ENCODE measurements at places on chromosomes 1 and 21.
A peak's percentile ranks its signal among the peaks of the same experiment; 100 is the strongest.

GRCh38 chr1:201295346-201295745, 12.0 kb downstream of the PKP1 start:
- no peak for DNase-seq

DNA sequence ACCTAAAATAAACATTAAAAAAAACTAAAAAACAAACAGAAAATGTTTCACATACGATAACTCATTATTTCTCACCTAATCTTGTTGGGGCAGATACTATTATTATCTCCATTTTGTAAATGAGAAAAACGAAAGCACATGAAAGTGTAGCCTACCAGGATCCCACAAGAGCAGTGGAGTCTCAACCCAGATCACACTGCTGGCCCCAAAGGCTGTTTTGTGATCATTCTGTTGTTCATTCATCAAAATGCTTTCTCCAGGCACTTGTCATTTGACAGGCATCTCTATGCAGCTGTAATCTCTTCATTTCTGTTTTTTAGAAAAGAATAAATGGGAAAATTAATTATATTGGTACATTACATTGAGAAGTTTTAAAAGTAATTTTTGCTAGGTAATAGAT, 67.5 kb downstream of the AK5 start:
- DNase-seq = no peak

DNA sequence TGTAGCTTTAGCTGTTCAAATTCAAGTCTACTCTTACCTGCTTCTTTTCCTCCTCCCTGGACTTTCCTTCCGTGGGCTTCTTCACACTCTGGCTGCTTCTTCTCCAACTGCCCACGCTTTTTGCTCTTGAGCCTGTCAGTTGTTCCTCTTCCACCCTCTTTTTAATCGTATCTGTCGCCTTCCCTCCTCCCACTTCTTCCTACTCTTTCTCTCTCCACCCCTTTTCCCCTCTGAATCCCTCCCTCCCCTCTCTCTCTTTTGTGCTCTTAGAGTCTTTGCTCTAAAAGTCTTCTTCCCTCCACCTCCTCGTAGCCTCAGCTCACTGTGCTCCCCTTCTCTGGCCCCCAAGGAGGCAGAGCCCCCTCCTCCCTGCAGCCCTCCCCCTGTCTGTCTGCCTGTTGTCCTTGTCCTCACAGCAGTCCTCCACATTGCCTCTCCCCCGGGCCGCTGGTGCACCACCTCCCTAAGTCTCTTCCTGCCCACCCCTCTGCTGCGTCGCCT, 12.9 kb upstream of the GJA5 start:
- no peak for DNase-seq

- DNase-seq = no peak
Observed at GRCh38 chr1:212920246-212920645, 30.1 kb upstream of the VASH2 start.

DNA sequence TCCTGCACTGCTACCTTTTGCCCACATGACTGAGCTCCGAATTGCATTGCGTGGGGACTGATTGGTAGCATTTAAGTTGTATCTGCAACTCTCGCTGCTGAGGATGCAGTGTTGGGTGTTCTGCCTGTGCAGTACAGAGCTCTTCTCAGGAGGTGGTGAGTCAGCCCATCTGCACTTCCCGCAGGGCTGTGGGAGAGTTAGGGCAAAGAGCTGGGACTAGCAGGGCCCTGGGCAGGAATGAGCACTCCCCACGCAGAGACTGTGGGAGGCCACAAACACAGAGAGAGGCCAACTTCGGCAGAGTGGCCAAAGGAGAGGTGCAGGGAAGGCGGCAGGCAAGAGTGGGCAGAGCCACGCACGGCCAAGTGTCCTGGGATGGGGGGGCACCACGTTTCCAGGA, 244.7 kb downstream of the SIPA1L2 start:
- DNase-seq = no peak

DNA sequence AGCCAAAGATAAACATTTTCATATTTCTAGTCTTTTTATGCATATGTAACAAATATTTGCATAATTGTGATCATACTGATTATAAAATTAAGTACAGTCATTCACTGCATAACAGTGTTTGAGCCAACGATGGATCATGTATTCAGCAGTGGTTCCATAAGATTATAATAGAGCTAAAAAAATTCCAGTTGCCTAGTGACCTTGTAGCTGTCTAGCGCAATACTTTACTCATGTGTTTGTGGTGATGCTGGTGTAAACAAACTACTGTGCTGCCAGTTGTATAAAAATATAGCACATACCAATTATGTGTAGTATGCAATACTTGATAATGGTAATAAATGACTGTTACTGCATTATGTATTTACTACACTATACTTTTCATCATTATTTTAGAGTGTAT, 2.1 kb upstream of the S100A10 start:
- no peak for DNase-seq

DNA sequence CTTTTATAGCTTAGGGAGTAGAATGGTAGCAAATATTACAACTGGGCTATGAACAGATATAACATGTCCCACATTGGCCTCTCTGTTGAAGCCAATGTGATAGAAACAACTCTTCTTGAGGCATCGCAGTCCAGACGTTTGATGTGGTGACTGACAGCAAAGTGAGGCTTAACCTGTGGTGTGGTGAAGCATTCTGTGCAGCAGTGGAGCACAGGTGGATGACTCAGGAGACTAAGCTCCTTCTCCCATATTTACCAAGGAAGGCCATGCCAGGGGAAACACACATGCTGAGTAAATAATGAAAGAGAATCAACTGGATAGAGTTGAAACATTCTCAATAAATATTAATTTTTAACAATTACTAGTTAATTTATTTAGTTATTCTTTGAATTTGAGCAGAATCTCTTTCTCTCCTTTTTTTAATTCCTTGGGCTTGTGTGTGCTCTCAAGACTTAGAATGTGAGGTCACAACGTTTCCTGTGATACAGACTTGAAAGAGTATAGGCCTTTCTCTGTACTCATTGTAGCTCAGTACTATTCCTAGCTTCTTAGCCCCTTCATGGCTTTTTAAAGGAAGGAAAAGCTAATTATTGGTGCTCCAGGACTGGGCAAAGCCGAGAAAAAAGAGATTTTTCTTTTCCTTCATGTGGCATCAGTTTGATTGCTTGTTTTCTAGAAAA, 17.6 kb downstream of the CRB1 start:
- no peak for DNase-seq

DNA sequence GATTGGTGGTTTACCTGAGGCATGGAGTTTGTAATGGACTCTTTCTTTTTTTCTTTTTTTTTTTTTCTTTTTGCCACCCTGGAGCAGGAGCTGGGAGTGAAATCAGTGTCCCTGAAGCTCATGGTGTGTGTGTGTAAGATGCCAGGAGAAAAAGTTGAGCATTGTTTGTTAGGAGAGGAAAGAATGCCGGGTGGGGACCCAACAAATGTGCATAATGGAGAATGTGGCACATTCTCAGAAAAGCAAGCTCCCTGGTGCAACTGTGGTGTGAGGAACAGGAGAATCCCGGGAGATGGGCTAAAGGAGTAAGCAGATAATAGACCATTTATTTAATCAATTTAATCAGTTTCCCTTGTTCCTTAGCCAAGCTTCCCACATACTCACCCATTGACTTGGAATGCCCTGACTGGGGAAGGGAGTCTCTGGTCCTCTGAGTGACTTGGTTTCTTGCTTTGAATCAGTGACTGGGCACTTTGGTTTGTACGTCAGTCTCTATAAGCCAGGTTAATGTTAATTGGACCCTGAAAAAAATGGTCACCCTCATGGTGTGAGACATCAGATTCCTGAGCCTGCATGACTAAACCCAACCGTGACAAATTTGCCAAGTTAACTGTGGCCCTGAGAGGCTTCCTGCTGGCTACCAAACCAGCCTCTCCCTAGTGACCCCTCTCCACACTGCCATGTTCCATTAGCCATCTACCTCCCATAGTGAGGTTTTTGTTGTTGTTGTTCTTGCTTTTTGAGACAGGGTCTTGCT, 43.9 kb upstream of the ITPKB start:
- DNase-seq = no peak

GRCh38 chr1:93846206-93846991, 32.6 kb downstream of the DNTTIP2 start:
- DNase-seq = peak; percentile 87

GRCh38 chr1:19251305-19252196, at the start of the genes EMC1 and MRTO4:
Gene EMC1 (minus strand): TSS chr1:19251524. CDS start chr1:19251509, 15 bp downstream.
Gene MRTO4 (plus strand): TSS chr1:19251805. CDS start chr1:19251836, 31 bp downstream.
- peak; percentile 92 for DNase-seq

DNA sequence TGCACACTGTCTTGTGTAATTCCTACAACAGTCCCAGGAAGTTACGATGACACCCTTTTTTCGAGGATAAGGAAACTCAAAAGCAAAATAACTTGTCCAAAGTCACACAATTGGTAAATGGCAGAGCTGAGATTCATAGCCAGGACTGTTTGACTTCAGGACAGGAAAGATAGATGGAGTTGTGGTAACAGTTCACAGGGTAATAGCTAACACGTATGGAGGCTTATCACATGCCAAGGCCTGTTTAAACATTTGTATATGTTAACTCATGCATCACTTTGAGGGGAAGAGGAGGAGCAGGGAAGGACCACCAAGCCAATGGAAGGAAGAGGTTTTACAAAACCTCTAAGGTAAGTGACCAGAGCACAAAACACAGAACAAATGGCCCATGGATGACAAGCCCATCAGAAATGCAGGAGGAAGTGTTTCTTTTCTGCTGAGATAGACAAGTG, 2.8 kb downstream of the DHCR24 start:
- DNase-seq = no peak

DNA sequence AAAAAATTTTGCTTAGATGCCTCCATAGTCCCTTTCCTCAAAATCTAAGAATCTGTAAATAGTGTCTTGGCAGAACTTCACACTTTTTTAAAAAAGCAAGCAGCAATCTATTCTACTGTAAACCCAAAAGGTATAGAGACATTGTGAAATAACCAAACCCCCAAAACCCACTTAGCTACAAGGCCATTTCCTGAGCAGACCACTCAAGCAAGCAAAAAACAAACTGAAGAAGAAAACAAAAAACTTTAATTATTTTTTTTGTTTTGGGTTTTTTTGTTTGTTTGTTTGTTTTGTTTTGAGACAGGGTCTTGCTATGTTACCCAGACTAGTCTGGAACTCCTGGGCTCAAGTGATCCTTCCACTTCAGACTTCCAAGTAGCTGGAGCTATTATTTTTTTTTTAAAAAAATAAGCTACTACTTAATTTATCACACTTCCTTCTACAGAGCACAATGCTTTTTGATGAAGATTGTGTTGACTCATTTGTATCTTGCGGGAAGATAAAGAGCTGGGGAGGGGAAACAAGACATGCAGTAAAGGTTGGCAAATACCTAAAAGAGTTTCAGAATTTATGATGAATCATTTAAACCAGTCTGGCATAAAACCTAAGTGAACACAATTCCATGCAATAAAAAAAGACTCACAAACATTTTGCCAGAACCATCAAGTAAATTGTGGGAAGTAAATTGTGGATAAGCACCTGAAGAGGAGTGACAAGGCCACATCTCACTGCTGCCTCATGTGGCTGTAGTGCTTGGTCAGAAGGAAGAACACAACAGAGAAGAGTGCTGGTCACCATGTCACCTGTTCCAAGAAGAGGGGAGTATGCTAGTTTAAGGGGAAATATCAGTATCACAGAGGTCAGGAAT, 2.7 kb upstream of the PTPN22 start:
- DNase-seq = no peak

- no peak for DNase-seq
Observed at GRCh38 chr1:19425646-19426239, 59.6 kb downstream of the CAPZB start.

- DNase-seq = no peak
Observed at GRCh38 chr21:44571844-44572782, 1.4 kb upstream of the KRTAP10-4 start.

DNA sequence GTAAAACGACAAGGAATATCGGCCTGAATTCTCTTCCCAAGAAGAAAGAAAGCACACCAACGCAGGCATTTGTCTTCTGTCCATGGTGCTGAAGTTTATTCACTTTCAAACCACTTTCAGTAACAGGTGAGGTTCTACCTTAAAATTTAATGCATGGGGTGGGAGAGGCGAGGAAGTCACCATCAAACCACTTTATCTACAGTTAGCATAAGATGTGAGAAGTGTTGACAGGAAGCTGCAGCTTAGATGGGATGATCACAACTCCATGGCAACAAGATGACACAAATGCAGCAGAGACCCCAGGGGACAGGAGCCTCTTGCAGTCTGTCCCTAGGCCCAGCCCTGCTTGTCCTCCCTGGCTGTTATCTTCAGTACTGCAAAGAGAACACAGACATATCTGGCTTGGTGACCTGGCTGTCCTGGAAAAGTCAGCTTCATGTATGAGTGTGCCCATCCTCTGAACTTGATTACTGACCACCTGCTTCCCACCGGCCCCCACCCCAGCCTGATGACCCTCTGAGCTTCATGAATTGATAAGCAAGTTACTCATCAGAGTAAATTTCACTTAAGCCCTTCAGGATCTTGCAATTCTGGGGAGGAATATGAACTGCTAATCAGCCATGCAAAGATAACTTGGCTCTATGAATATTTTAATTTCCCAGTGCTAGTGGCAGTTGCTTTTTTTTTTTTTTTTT, 1.8 kb downstream of the NPPA start:
- no peak for DNase-seq

DNA sequence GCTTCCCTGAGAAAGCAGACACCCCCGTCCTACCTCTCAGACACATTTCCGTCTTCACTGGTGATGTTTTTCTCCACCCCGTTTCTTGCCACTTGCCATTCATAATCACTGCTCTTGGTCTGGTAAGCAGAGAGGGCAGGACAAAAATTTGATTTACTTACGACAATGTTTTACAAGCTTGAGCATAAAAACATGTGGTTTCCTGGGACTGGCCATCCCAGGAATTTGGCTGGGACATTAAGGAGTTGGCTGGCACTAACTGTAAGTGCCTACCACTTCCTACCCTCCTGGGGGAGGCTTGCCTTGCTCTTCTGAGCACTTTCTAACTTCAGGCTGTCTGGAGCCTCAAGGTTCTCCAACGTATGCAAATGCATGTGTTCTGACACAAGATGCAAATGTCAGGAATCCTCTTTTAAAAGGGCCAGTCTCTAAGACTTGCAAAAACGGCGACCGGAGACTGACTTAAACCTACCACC, 24.2 kb downstream of the ZBTB18 start:
- DNase-seq = no peak

- no peak for DNase-seq
Observed at GRCh38 chr1:10704368-10704882, 92.0 kb downstream of the CASZ1 start.

- DNase-seq = no peak
Observed at GRCh38 chr21:31408301-31409088, 64.4 kb upstream of the TIAM1 start.

DNA sequence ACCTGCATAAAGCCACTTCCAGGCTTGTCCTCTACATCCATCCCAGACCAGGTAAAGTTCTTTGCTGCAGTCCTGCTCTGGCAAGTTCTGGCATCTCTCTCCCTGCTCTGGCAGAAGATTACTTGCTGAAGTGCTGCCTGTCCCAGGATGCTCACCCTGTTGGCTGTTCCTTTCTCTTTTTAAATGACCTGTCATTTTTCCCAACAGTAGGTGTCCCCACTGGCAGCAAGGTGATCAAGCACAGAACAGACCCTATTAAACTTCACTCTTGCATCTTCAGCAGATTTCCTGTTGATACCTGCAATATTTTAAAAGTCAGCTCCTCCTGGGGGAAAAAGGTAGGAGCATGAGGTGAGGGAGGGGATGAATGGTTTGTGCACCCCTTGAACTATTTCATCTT, 332.6 kb downstream of the PBX1 start:
- DNase-seq = no peak

- DNase-seq = no peak
Observed at GRCh38 chr1:94103608-94104007, 17.3 kb downstream of the ABCA4 start.
